WERI-Rb-1 (cell line): ENCODE measurements at places on chromosomes 16 and 17.
A peak's percentile ranks its signal among the peaks of the same experiment; 100 is the strongest.

DNA sequence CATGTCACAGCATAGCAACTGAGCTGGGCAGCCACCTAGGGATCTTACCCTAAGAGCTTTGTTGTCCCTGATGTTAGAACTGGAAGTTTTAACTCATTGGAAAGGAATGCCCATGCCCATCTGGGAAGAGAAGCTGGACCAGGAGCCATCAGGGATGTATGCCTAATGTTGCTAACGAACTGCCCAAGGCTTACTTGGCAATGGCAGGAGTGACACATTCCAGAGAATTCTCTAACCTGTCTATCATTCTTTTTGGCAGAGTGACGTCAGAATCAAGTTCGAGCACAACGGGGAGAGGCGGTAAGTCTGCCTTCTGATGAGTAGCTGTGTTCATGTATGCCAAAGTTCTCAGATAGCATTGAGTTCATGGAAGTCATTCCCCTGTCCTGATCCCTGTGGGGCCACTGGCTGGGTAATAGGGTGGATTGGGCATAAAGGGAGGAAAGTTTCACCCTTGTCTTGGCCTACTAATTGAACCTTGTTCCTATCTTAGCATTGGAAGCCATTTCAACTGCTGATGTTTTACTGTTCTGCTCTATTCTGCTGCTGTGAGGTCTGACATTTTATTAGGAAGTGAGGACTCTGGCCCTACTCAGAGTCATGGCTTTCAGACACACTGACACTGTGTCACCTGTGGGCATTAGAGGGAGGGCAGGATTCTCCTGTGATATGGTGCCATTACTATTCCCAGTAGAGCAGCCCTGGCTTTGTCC lies 23.7 kb downstream of the MAP3K3 start:
- no peak for DNase-seq

DNA sequence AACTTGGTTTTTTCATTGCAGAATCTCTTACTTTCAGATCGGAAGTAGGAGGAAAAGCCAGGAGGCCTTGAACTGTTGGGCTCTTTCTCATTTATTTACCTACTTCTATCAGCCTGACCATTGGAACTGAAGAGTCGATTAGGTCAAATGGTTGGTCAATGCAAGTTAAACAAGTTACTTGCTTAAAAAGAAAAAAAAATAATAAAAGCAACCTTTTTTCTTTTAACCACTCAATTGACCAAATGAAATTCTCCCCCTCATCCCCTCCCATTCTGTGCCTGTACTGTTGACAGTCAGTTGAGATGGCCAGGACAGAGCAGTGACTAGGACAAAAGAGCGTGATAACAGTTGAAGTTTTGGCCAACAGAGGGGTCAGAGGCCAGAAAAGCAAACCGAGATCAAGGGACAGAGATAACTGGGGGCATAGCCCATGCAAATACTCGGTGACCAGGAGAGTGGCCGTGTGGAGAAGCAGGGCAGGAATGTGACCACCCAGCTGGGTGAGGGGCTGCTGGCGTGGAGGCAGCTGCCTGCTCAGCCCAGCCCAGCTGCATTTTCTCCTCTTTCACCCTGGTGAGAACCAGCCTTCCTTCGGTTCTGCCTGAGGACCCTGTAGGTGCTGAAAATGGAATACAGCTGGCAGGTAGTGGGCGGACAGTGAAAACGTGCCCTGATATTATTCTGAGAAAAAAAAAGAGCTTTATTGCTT lies 72.2 kb downstream of the HS3ST3B1 start:
- DNase-seq = no peak

GRCh38 chr17:57582881-57583756 lies 162.0 kb downstream of the CCDC182 start:
- no peak for DNase-seq

DNA sequence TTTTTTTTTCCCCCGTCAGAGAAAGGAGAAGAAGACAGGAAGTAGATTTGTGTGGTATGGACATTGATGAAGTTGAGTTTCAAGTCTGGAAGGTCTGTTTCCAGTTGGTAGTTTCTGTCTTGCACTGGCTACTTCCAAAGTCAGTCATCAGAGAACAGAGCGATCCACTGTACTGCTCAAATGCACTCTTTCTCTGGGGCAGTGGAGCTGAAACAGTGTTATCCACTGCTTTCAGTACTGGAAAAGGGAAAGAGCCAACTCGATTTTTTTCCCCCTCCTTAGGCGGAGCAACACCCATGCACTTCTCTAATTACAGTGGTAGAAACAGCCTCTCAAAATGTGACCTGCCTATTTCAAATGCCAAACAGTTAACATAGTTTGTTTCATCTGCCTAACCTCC lies 7.4 kb downstream of the PRKCA start:
- DNase-seq = no peak

DNA sequence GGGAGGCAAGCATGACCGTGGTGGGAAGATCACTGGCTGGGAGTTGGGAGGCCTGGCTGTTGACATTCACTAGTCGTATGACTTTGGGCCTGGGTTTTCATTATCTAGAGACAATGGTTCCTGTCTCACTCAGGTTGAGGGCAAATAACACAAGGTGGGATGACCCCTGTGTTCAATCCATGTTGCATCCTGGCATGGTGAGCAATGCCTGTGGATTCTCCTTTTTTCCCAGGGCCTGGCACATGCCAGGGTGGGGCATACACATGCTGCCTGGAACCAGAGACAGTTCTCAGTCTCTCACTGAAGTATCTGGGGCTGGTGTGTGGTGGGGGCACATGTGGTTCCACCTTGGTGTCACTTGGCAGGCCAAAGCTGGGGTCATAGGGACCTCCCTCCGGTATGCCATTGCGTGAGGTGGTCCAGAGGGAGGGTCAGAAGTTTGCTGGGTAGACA lies 5.4 kb downstream of the THRA start:
- no peak for DNase-seq

DNA sequence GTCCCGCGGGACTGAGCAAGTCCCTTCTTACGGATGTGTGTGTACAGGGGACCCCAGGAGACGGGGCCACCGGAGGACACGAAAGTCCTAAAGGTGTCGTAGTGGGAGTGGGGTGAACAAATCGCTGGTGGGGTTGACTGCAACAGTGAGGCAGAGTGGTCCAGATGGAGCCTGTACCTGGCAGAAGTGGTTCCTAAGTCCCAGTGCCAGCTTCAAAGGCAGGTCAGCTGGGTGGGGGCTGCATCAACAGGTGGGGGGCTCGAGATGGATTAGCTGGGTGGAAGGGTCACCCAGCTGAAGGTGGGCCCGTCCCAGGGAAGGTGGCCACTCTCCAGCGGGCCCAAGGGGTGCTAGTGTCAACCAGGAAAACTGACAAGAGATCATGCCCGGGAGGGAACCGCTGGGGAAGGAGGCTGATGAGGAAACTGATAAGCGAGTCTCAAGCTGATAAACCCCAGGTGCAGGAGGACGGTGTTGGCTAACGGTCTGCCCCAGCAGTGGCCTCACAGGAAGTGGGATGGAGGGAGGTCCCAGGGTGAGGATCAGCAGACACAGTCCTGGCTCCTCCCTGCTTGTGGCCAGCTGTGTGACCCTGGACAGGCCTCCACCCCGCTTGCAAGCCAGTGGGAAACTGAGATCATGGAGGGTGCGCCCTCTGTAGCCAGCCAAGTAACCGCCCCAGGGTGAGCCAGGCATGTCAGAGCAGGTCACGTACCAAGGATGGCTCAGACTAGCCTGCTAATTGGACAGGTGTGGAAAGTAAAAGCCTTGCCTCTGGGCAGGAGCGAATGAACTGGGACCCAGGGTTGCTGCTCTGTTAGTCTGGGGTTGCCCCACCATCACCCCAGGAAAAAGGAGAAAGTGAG lies 1.0 kb downstream of the ORAI3 start:
- DNase-seq = peak; percentile 79

DNA sequence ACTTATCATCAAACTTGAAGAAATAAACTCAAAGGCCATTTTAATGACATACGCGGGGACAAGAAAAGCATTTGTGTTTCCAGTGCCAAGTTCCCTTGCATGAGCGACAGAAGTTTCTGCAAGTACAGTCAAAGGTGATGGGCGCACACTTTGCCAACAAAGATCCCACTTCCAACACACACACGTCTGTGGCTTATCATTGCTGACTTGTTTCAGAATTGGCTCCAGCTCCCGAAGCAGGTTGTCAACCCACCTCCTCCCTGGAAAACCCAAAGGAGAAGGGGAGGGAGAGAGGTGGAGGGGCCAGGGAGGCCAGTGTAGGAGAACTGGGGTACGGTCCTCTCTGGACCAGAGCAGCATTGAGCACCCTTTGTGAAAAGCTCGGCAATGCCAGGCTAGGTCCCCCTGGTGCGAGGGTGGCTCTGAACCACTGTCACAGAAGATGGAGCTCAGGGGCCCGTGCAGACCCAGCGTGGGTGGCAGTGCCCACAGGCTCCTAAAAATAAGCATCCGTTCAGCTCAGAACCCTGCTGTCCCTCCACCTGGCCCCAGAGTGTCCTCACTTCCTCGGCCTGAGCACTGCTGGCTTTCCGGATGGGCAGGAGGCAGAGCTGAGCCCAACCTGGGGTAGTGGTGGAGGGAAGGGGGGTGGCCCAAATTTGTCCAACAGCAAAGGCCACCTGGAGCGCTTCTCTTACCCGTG lies 33.2 kb downstream of the RBFOX3 start:
- DNase-seq = no peak

GRCh38 chr17:75403131-75403530 lies 2.3 kb downstream of the GRB2 start:
- no peak for DNase-seq

DNA sequence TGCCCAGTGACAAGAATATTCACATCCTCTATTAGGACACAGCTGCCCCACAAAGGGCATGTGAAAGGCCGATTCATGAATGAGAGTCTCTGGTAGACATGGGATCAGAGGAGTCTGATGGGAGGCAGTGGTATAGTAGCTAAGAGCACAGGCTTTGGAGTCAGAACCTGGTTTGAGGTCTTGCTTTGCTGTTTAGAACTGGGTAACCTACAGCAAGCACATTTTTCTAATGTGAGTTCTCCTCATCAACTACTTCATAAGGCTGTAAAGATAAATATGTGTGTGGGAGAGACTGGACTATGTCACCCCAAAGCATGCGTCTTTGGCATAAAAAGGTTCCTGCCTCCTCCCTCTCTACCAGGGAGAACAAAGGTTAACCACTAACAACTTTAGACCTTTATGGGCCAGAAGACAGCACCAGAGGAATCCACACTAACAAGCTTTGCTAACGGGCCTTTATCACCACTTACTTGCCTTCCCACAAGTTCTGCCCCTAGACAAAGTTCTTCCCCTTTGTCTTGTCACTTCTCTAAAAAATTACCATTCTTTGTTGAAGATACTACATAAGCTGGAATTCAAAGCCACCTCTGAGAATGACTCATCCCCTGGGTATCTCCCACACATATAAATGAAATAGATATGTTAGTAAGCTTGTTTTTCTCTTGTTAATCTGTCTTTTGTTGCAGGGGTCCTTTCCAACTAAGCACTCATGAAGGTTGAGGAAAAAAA lies 21.1 kb downstream of the CDR2 start:
- no peak for DNase-seq

- DNase-seq = no peak
Measured at GRCh38 chr16:17832738-17833137, 362.0 kb upstream of the XYLT1 start.

DNA sequence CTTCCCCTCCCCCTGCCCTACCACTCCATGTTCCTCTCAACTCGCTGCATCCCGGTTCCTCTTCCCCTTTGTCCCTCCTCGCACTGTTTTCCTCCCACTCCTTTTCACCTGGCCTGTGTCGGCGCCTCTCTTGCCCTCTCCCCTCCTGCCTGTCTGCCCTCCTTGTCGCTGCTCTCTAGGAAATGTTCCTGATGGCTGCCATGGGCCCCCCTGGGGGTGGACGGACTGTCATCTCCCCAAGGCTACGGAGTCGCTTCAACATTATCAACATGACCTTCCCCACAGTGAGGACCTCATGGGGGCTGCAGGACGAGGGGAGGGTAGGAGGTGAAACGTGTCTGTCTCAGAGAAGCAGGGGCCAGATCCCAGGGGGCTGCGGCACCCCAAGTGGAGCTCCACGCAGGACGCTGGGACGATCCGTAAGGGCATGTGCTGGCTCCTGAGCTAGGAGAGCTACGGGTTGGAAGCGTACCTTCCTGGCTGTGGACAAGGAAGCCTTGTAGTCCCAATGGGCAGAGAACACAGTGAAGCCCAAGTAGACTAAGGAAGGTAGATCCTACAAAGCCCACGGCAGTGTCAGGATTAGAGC lies 39.8 kb upstream of the KDM6B start:
- DNase-seq = no peak
